Activated naive CD4-positive, alpha-beta T cell treated with anti-CD3 and anti-CD28 coated beads for 36 hours (primary cell): ENCODE measurements at places on chromosomes 2 and 18.

- no peak for DNase-seq
Observed at GRCh38 chr2:86786001-86786536, 4.6 kb downstream of the CD8A start.

DNA sequence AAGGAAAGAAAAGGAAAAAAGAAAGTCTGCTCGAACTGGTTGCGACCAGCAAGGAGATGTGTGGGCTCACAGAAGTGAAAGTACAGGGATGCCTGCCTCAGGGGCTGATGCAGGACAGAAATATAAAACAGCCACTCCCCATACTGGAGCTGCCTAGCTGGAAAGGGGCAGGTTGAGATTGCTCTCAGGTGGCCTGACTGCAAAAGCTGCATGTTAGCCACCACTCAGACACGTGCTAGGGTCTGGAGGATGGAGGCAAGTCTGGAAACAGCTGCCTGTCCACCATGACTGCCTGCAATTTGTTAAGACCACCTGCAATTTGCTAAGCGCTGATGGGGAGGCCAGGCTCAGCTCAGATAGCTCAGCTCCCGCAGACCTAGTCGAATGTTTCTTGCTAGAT lies 17.9 kb downstream of the B3GNT7 start:
- no peak for DNase-seq

DNA sequence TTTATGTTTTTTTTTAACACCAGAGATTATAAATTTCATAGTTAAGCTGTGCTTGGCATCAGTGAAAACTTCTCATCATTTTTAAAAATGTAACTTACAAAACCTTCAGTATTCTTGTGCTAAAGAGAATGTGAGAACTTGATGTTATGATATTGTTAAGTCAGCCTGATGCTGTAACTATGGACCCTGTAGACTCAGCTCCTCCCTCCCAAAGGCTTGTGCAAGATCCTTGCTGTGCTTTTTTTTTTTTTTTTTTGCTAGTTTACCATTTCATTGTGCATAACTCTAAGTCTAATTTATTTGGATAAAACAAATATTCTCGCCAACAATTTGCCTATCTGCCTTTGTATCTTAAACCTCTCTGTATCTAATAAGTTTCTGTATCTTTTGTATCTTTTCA lies 12.9 kb upstream of the TFPI start:
- DNase-seq: no peak

- DNase-seq: no peak
Observed at GRCh38 chr18:10822456-10822855, 296.6 kb downstream of the NAPG start.
